ENCODE measurements at places on chromosomes 11 and 22.

- DNase-seq, result no peak
Measured at GRCh38 chr11:42974510-42975179, 337.2 kb upstream of the API5 start.

DNA sequence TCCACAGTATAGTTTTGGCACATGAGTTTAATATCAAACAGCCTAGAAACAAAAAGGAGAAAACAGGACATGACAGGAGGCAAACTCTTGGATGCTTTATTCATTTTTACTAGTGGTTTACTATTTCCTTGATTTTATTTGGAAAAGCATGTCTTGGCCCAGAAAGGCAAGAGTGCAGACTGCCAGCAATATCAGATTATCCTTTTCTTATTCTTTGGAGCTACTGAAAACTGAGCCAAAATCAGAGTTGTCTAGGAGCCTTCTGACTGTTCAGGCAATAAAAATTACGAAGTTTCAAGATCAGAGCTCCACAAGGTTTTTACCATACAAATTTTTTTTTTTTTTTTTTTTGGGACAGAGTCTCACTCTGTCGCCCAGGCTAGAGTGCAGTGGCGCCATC lies 16.0 kb downstream of the CELF1 start:
- DNase-seq, result no peak

GRCh38 chr11:14149683-14150082 lies 187.2 kb downstream of the SPON1 start:
- DNase-seq, result no peak

DNA sequence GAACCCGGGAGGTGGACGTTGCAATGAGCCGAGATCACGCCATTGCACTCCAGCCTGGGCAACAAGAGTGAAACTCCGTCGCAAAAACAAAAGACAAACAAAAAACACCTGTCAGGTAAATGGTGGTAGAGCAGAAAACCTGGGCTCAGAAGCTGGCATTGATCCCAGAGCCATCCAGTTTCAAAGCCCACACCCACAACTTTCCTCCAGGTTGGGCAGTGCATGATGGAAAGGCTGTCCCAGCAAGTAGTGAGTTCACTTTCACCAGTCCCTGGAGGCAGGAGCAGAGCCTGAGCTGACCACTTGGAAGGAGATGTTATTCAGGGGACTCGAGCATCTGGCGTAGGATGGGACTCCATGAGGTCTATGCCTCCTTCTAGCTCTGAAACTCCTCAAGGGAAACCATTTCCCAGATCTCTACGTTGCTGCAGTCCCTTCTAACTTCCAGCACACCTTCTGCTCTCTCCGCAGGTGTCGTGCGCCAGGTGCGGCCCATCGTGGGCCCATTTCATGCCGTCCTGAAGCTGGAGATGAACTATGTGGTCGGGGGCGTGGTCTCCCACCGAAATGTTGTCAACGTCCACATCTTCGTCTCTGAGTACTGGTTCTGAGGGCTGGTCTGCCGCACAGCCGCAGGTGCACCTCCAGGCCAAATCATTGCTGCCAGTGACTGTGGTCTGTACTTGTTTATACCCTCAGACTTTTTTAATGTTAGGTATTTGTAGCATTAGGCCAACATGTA lies 71.6 kb upstream of the ATXN10 start:
- no peak for DNase-seq

GRCh38 chr11:67468759-67469507 lies at the start of gene TMEM134:
TSS of gene TMEM134 (minus strand) at chr11:67469251. CDS start at chr11:67469192, 59 bp downstream.
- peak; percentile 95 for DNase-seq

DNA sequence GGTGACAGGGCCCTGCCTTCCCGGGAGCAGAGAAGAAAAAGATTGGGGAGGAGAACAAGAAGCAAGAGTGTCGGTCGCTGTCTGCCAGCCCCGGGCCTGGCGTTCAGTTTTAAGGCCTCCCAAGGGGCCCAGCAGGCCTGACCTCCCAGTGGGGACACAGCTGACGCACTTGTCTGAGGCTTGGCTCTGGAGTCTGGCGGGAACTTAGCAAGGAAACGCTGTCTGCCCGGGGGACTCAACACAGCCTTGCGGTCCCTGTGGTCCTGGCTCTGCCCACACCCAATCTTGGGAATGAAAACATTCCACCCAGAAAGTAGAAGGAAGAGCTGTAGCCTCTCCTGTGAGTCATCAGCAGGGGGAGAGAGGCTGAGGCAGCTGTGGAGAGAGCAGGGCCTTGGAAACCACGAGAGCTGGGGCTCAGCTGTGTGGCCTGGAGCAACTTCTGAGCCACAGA lies 54.4 kb downstream of the TRAF6 start:
- DNase-seq, result peak; percentile 56

DNA sequence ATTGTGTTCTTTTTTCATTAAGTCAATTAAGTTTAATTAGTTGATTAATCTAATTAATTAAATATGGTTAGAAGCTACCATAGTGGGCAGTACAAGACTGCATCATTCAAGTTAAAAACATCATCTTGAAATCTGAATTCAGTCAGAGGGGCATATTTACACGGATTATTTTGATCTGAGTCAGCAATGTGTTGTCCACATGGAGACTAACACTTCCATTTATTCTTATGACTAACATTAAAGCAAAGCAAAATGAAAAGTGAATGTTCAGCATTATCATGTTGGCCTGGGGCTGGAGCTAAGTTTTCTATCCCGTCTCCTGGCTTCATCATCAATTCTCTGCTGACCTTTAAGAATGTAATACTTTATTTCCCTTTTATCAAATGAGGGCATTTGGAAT lies 17.3 kb downstream of the FLI1 start:
- DNase-seq, result no peak

GRCh38 chr22:44246615-44247326 lies 66.0 kb downstream of the SHISAL1 start:
- DNase-seq, result no peak

All from pancreas (tissue), 10 donors.